COLO829 (cell line): ENCODE measurements at places on chromosomes 6 and 20.
A peak's percentile ranks its signal among the peaks of the same experiment; 100 is the strongest.

DNA sequence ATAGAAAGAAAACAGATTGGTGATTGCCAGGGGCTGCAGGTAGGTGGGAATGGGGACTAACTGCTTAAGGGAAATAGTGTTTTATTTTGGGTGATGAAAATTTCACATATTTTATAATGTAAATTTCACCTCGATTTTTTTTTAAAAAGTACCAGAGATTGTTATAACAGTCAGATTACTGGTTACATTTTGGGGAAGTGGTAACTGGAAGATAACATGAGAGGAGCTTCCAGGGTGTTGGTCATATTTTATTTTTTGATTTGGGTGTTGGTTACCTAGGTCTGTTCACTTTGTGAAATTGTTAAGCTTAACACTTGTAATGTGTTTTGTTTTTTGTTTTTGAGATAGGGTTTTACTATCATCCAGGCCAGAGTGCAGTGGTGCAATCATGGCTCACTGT lies 17.2 kb upstream of the CRIP3 start:
- no peak for DNase-seq

DNA sequence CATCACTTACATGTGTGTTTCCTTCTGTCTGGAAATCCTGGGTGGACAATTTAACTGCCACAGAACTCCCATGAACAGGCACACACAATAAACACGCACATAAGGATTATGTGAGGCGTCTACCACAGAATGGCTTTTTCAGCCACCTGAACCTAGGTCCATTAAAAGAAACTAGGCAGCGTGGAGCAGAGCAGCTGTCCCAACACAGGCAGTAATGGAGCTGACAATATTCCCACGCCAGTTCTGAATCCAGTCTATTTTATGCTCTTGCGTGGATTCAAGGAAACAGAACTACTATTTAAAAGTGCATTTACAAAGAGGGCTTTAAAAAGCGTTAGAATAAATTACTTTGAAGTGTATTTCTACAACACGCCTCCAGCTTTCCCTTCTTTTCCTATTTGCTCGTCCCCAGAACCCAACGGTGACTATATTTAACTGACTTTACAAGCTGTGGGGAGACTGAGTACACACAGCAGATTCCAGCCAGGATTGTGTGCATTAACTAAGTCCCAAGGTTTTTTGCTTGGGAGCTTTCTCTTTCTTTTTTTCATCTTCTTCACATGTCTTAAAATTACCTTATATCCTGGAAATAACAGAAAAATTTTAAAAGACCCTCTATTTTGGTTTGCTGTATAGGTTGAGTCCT lies 95.9 kb downstream of the GMDS start:
- no peak for DNase-seq

DNA sequence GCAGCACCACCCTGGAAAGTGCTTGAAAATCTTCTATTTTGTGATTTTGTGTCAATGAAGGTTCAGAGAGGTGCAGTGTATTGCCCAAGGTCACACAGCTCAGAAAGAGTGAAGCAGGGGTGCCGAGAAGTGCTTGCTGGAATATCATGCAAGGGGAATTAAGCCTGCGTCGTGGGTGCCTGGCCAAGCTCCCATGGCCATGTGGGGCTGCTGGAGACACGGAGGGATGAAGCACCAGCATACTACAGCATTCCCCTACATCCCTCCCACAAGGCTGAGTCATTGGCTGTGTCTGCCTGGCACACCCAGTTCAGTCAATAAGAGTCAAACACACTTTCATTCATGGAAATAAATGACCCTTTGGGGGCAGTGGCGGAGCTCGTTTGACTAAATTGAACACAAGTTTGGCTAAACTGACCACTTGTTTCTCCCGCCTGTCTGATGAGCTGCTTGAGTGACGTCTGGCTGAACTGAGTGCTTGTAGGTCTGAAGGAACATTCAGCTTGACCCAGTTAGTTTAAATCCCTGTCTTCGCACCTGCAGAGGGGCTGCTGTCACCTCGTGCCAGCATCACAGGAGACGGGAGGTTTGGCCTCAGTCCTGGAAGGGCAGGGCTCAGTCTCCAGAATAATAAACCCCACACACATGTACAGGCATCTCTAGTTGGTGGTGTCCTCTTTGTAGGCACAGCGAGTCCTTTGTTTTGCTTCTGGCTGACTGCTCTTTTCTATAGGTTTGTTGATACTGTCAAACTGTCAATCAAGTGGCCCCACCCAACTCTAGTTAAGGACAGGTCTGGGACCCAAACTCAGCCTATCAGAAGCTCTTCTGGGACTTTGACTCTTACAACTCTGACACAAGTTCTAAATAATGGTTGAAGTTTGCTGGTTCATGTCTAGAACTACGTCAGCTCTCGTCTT lies 8.4 kb upstream of the TGM2 start:
- peak; percentile 85 for DNase-seq

GRCh38 chr6:40948570-40948969 lies 90.5 kb downstream of the UNC5CL start:
- DNase-seq = no peak

DNA sequence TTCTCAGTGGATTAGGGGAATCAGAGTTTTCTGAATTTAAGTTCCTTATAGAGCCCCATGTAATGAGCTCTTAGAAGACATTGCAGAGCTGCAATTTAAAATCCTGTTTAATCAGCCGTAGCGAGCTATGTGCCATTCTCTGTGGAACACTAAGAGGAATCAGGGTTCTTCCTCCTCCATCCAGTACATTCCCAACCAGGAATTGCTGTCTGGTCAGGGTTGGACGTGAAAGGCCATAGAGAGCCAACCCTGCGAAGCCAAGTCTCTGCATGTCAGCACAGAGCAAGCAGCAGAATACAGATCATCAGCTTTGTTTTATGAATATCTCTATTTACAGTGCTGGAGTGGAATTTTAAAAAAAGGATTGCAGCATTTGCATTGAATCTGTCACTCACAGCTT lies 366.0 kb downstream of the LAMA2 start:
- DNase-seq = no peak

DNA sequence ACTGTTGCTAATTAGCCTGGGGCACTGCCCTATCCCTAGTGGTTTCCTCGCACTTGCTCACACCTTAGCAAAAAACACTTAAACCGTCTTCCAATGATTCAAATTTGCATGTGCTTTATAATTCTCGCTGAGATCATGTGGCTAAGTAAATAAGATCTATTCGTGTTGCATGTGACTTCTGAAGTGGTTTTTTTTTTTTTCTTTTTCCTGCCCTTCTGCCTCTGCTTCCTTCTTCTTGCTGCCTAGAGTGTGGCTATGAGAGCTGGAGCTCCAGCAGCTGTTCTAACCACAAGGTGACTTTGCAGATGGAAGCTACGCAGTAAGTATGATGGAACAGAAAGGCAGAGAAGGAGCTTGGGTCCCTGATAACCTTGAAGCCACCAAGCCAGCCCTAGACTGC lies 36.5 kb downstream of the SULF2 start:
- no peak for DNase-seq

- peak; percentile 83 for DNase-seq
These were observed 265.5 kb upstream of the EXOC2 start for GRCh38 chr6:958488-958887.
